ENCODE measurements at places on chromosomes 12 and 14.

- no peak for DNase-seq
These were observed 4.4 kb upstream of the P2RX4 start for GRCh38 chr12:121205491-121205890.

DNA sequence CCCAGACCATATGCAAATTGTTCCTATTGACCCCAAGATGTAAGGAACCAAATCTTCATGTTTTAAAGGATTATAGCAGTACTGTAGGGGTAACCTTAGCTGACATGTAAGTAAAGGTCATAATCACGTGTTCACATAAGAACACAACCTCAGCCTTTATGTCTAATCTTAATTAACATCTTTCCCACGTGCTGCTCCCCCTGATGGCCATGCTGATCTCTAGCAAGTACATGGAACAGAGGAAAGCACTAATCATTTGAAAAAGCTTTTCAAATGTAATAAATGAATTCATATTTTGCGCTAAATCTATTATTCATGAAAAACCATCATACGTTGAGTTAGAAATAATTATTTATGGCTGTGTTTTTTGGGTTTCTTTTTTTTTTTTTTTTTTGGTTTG, 30.5 kb upstream of the ITPR2 start:
- no peak for DNase-seq

DNA sequence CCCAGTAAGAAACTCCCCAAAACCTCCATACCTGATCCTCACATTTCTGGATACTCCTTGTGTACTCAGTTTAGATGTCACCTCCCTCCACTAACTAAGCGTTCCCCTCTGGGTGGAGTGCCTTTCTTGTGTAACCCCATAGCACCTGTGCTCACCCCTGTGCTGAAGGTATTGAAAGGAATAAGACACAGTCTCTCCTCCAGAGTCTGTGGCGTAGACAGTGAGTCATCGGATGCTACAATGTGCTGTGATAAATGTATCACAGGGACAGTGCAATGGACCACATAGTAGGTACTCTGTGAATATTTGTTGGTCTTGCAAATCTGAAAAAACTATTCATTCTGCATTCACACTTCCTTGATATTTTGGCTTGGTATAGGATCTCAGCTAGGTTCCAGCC, 30.8 kb downstream of the TSPAN9 start:
- DNase-seq, result no peak

DNA sequence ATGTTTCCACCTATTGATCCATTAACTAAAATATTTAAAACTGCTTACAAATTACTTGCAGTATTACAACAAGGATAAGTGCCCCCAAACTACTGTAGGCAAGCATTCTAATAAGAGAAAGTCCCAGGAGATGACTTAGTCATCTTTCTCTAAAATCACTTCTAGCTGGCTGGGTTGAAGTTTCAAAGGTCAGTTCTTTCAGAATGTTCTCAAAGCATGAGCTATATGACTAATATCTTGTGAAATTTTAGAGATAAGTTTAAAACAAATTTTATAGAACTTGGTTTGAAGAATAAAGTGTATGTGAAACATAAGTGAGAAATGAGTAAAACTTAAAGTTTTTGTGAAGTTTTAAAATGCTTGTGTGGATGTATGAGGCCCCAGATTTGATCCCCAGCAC, 24.3 kb upstream of the OR6J1 start:
- DNase-seq, result no peak

DNA sequence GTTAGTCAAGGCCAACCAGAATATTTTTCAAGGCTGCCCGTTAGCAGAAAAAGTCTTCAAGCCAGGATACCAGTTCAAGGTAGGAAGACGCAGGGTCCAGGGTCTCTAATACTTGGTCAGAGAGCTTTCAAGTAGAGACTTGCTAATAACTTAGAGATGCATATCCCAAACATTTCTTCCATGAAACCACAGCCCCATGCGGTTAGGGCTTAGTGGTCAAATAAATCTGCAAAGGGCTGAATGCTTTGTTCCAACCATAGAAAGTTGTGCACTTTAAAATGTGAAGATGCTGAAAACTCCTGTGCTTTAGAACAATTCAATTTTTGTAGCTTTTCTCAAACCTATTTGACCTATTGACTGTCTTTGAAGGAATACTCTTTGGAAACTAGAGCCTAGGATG, 208.9 kb downstream of the PIK3C2G start:
- no peak for DNase-seq

DNA sequence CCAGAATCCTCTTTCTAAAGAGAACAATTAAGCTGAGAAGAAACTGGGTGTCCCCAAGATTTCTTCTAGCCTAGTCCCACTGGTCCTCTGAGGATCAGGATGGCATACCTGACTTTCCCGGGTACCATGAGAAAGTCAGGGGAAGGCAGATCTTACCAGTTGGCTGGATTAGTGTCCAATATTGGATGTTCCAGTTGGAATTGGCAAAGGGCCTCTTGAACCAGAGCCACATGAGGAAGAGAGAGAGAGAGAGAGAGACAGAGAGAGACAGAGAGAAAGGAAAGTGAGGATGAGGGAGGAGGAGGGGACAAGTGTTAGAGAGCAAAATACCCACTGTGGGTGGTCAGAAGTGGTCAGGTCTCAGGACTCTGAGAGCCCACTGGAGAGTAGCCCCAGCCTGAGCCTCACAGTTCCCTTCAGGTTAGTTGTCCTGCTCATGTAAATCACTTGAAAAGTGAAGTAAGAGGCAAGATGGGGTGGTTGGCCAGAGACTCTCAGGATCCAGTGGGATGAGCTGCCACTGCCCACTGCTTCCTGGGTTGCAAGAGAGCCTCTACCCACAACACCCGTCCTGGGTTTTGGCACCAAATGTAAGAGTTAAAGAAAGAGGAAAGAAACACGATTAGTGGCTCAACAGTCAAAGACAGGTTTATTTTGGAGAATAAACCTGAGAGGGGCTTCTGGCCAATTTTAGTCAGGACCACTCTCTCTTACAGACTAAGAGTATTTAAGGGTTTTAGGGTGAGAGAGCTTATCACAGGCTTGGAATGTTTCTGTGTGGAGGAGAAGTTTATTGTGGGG, 28.4 kb upstream of the A2M start:
- DNase-seq, result no peak

DNA sequence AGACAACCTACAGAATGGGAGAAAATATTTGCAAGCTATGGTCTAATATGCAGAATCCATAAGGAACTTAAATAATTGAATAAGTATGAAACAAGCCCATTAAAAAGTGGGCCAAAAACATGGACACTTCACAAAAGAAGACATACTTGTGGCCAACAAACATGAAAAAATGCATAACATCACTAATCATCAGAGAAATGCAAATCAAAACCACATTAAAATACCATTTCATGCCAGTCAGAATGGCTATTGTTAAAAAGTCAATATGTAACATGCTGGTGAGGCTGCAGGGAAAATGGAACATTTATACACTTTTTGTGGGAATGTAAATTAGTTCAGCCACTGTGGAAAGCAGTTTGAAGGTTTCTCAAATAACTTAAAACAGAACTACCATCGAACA, 945.4 kb upstream of the FLRT2 start:
- no peak for DNase-seq

GRCh38 chr12:66051361-66051760, 79.2 kb downstream of the LLPH start:
- DNase-seq, result no peak

DNA sequence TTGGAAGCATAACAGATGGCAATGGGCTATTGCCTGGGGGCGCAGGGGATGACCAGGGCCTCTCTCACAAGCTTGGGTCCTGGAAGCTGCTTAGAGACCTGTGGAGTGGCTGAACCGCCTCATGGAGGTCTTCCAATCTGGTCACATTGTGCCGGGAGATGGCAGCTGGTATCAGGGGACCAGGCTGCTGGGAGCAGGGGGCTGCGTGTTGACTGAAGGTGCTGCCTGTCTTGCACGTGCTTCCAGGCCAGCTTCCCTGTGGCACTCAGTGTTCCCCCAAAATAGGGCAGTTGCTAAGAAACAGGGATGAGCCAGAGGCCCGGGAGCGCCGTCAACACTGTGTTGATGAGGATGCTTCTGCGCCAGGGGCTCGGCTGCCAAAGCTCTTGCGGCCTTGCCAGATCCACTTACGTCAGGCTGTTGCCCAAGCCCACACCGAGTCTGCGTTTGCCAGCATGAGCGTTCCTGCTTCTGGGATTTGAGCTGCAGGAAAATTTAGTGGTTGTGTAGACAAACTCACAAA, 39.8 kb downstream of the ELK3 start:
- no peak for DNase-seq

GRCh38 chr14:68749487-68750475, 43.1 kb downstream of the ZFP36L1 start:
- DNase-seq, result no peak

DNA sequence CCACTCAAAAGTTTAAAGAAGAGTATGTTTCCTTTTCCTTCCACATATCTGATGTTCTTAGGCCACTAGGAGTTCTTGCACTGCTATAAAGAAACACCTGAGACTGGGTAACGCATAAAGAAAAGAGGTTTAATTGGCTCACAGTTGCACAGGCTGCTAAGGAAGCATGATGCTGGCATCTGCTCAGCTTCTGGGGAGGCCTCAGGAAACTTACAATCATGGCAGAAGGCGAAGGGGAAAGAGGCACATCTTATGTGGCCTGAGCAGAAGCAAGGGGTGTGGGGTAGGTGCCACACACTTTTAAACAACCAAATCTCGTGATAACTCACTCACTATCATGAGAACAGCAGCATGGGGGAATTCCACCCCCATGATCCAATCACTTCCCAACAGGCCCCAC, 7.7 kb upstream of the CRADD start:
- DNase-seq, result no peak

- DNase-seq, result peak; percentile 32
These were observed 47.9 kb downstream of the GALC start for GRCh38 chr14:87944987-87945604.

DNA sequence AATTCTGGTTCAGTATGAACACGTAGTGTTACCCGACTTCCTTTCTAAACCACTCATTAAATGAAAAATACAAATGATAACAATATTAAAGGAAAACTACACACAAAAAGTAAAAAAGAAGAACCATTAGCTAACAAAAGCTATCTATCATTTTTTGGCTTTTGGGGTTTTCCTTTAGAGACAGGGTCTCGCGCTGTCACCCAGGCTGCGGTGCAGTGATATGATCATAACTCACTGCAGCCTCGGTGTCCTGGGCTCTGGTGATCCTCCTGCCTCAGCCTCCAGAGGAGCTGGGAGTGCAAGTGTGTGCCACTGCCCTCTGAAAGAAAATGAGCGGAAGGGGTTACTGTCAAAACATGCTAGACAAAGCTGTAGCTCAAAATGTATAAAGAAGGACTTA, 238.2 kb upstream of the AVPR1A start:
- DNase-seq, result no peak

DNA sequence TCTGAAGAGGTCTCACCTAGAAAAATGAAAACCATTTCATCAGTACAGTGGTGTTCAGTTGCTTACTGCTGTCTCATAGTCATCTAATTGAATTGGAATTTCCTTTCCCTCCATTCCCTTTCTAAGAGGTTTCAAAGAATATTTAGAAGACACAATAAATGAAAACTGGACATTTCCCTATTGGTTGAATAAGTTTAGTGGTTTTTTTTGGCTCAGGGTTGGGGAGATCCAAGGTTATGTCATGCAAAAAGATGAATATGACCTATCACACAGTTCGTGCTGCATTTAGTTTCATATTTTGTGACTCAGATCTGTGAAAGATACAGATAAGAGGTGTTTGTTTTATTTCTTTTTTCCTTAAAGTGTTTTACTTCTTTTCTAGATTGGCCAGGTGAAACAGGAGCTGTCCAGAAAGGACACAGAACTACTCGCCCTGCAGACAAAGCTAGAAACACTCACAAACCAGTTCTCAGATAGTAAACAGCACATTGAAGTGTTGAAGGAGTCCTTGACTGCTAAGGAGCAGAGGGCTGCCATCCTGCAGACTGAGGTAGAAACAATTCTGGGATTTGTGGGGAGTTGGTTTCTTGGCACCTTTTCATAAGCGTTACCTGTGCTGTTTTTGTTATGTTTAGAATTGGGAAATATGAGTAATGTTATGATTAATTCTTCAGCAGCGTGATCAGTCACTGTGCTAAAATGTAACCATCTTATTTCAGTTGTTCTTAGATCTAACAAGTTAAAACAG, 124.6 kb downstream of the ERC1 start:
- peak; percentile 45 for DNase-seq

GRCh38 chr12:59886131-59886733, 290.4 kb downstream of the SLC16A7 start:
- DNase-seq, result no peak

DNA sequence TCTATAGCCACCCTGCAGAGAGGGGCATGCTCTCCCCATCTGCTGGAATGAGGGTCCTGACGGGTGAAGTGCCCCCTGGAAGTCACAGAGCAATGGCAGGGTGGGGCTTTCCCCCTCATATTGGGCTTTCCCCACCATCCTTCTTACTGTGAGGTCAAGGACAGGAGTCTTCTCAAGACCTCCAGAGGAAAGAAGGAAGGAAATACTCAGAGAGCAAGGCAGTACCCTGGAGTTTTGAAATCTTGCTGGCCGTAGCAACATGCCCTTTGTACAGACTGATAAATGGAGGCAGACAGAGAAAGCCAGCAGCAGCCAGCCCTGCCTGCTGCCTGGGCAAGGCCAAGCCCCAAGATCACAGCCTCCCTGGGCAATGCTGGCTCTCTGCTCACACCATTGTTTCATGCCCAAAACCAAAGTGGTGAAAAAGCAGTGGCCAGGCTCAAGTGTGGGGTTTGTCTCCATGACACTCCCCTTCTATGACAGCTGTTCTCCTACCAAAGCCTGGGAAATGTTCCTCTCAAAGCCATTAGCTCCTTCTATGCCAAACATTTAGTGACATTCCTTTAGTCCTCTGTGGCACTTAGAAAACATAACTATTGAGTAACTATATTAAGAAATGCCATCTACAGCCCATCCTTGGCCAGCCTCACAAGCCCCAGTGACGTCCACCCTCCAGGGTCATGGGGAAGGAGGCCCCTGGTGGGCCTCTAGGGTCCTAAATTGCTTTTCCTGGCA, 13.2 kb upstream of the ITPK1 start:
- no peak for DNase-seq

DNA sequence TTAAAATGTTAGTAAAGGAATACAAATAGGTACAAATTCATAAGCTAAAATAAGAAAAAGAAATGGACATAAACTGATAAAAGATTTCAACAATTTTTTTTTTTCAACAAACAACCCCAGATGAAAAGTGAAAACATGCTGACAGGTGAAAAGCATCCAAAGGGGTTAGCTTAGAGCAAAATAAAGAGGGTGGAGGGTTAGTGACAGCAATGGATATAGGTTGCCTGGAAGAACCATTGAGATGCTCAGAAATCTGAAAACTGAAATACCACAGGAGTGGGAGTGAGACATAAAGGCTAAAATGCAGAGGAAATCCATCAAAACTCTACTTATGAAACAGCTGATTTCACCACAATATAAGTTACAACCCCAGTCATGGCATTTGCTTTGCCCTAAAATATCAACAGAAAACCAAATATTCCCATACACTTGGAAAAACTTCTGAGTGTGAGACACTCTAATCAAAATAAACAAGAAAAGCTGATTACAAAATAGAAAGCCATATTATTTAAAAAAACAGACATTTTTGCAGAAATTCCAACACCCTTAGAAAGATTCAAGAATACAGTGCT, 136.3 kb upstream of the PLEKHG7 start:
- DNase-seq, result no peak

Measured in non-pigmented ciliary epithelial cell (primary cell).